Right renal pelvis (tissue), 4 donors: ENCODE measurements at places on chromosomes 6 and 20. TPM values are rescaled to one million over a fixed set of nuclear protein-coding genes. Genes with fewer than 3 reads are reported as not detected.

DNA sequence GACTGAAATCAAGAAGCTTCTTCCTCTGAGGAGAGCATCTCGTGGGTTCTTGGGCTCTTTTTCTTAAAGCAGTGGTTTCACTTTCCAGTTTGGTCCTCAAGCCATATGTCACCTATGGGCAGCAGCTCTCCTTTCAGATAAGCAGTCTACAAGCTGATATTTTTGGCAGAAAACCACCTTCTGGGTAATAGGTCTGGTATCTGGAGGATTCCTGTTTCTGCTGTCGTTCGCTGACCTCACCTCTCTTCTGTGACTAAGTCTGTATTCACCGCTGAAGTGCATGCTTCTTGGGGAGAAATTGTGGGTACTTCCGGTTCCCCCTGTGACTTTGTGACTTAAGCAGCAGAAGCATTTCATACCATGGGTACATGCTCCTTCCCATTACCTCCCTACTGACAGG lies 193.6 kb downstream of the EDN1 start:
- DNase-seq: no peak

GRCh38 chr6:81894788-81895271 lies 142.3 kb upstream of the TENT5A start:
- no peak for DNase-seq

- DNase-seq: no peak
Observed at GRCh38 chr20:19962958-19963357, 54.2 kb upstream of the NAA20 start.

DNA sequence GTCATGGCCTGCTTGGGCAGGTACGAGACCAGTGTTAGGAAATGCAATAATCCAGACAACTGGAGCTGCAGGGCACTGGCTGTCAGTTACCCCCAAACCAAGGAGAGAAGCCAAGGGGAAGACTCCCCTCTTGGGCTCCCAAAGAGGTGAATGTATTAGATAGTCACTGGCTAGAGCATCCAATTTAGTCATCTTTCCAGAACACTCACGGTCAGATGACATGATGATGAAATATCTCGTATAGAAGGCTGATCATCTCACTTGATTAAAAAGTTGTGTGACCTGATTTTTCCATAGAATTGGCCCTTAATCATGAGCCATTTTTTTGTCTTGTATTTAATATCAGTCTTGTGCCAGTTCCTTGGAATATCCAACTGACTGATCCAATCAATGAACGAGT lies 40.7 kb downstream of the SLC22A3 start:
- no peak for DNase-seq

DNA sequence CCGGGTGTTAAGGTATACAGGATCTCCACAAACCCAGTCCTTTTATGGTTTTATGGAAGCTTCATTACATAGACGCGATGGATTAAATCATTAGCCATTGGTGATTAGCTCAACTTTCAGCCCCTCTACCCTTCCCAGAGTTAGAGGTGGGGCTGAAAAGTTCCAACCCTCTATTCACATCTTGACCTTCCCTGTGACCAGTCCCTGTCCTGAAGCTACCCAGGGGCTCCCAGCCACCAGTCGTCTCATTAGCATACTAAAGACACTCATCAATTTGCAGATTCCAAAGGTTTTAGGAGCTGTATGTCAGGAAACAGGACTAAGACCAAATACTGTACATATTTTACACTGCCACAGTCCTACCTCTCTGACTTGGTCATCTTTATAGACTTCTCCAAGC lies 21.0 kb downstream of the KHDC1L start:
- no peak for DNase-seq

GRCh38 chr6:18243302-18243893 lies 20.9 kb downstream of the DEK start:
- no peak for DNase-seq

GRCh38 chr6:17867880-17868279 lies 119.6 kb downstream of the KIF13A start:
- DNase-seq: no peak

DNA sequence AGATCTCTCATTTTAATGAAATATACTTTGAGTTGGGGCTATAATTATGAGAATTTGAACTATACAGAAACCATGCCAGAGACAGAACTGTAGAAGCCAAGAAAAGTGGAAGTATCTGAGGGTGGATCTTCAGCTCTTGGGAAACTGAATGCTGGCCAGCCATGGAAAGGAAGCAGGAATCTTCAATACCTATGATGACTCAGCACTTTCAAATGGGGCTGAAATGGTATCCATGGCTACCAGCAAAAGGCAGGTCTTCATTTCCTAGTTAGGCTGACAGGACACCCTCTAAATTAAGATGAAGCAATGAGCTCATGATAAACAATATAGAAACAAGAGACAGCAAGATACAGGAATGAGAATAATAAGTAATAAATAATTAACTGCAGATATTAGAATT lies 171.3 kb downstream of the COL21A1 start:
- no peak for DNase-seq

DNA sequence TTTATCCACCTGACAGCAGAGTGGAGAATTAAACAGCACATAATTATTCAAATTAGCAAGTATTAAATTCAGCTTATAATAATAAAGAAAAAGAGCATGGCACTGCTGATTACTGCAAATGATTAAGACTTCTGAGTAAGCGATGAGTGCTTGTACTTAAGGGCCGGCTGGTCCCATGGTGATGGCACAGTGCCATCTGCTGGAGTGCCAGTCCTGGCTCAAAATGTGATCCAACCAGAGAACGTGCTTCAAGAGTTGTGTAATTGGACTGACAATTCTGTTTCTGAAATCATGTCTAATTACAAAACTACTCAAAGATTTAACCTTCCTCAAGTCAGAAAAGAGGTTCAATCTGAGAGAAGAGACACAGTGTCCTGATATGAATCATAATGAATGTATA lies 181.6 kb upstream of the RGS17 start:
- DNase-seq: peak; percentile 19

DNA sequence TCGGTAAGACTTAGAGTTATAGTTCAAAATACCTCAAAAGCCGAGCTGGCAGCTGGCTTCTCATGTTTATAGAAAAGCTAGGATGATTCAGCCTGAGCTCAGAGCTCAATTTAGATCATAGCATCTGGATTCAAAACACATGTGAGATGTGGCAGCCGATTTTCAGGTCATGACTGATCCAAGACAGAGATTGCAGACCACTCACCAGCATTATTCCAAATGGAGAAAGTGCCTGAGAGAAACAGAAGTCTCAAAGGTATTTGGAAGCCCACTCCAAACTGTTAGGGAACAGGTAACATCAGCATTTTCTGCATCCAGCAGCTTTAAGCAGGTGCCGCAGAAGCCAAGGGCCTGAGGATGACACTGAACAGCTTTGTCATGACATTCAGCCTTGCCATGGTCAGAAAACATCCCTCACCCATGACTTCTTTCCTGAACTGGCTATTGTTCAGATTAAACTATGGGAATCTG lies 102.2 kb downstream of the BACH2 start:
- DNase-seq: no peak

DNA sequence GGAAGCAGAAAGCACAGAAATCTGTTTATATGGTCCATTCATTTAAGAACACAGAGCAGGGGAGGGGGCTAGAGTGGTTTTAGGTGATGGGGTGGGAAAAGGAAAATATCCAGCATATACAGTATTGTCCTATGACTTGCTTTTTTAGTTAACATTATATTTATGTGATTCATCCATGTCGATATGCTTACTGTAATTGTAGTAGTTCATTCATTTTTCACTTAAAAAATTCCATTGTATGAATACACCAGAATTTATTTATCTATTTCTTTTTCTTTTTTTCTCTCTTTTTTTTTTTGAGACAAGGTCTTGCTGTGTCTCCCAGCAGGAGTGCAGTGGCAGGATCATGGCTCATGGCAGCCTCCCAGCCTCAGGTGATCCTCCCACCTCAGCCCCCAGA lies 9.6 kb upstream of the PRIM2 start:
- no peak for DNase-seq

DNA sequence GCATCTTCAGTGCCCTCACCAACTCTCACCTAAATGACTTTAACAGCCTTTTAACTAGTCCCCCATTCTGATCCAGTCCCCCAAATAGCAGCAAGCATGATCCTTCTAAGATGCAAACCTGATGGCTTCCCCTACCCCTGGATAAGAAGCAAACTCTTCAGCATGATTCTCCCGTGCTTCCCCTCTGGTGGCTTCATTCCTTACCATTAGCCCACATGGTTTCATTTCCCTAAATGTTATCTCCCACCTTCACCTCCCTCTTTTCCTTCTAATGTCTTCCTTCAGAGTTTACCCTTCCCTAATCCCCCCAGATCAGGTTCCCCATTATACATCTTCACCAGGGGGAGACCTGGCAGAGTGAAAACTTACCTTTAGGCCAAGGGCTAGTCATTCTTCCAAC lies 4.0 kb upstream of the RAB5IF start:
- DNase-seq: no peak

GRCh38 chr20:31979713-31980426 lies 11.9 kb downstream of the XKR7 start:
- no peak for DNase-seq

DNA sequence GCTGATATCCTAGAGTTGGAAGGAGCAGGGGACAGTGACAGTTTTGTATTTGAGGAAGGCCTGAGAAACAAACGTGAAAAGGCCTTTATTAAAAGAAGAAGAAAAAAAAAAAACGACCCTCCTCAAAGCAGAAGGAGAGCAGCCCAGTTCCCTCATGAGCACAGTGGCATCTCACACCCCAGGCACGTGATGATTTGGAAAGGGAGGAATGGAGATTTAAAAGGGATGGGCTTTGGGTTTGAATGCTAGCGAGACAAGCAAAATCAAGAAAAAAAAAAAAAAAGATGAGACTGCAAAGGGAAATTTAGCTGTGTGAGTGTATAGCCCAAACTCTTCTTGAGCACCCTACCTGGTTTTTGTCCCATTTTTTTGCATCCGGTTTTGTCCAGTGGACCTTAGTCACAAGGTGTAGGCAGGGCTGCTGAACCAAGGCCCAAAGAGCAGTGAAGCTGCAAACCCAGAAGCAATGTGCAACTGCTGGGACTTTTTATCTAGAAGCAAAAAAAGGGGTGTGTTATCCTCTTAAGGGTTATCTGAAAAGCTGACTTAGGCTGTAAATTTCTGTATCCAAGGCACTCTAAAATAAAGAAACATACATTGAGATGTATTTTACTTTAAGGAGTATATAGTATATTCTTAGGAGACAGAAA lies 54.5 kb upstream of the RREB1 start:
- DNase-seq: no peak

DNA sequence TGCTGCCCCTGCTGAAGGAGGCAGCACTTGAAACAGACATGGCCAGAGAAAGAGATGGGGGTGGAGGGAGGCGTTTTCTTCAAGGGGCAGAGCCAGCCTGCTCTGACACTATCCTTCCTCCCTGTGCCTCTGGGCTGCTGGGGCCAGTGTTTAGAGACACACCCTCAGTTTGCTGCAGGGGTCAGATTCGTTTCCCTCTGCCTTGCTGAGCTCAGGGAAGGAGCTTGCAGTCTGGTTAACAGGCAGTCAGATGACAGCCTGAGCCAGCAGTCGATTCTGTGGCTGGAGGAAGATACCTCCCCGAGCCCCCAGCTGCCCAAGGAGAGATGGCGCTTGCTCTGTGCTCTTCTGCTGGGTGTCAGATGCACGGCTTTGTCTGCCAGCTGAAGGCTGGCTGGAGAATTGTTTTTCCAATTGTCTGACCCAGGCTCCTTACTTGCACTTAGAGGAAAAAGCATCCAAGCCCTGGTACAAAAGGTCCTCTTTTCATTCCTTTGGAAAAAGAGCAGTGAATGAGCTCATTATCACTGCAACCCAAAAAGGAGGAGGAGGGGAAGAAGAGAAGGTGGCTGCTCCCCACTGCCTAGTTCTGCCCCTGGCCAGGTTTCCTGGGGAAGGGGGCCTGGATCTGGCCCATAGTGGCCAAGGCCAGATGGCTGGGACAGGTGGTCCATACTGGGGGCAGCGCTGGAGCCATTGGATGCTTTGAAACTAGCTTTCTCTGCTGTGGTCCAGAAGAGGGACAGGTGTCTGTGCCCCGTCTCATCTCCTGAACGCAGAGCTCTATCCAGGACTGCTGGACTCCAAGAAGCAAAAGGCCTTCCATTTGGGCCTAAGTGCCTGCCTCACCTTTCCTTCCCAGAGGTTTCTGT lies 88.2 kb downstream of the TCP11 start:
- no peak for DNase-seq

GRCh38 chr20:10619427-10619826 lies 54.4 kb downstream of the JAG1 start:
- DNase-seq: no peak

DNA sequence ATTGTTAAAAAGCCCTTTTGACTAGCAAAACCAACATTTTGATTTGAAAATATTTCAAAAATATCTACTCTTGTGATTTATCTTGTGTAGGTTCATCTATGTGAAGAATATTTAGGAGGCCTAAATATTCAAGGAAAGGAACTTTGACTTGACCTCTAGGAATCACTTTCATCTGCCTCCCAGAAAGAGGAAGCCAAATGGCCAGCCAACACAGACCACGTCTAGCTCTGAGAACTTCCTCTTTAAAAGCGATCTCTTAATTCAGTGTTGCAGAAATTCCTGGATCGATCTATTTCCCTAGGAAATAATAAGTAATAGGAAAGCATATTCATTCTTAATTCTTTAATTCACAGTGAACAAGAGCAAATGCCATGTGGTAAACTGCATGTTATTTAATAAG lies 9.6 kb upstream of the MOXD1 start:
- DNase-seq: no peak

DNA sequence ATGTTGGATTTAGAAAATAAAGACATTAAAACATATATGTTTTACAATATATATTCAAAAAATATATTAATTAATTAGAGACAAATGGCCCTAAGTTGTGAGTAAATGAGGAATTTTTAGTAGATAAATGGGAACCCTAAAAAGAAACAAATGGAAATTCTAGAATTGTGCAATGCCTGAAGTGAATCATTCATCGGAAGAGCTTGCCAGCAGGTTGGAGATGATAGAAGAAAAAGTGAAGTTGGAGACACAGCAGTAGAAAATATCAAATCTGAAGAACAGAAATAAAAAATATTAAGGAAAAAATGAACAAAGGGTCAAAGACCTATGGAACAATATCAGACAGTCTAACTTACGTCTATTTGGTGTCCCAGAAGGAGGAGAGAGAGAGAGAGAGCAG lies 109.4 kb upstream of the NEDD9 start:
- no peak for DNase-seq

GRCh38 chr6:21586300-21586699 lies 7.3 kb upstream of the SOX4 start:
- DNase-seq: no peak

- DNase-seq: no peak
Observed at GRCh38 chr6:156956286-156956685, 179.1 kb downstream of the ARID1B start.

Gene SIRPB1
- polyA plus RNA-seq: 1.1 TPM

Gene HNF4A
- polyA plus RNA-seq: 54.4 TPM

Gene NMBR
- 0.21 TPM for polyA plus RNA-seq

Gene EFCAB8
- 0.07 TPM for polyA plus RNA-seq

Gene TRERF1
- 16.6 TPM for polyA plus RNA-seq

Gene TTBK1
- 0.30 TPM for polyA plus RNA-seq

Gene BANF2
- polyA plus RNA-seq: not detected

Gene TMEM74B
- polyA plus RNA-seq: 4.0 TPM

Gene IRF4
- polyA plus RNA-seq: 0.23 TPM

Gene SOX18
- polyA plus RNA-seq: 9.3 TPM

Gene KIF6
- 4.1 TPM for polyA plus RNA-seq

Gene TSPO2
- 0.66 TPM for polyA plus RNA-seq

Gene PRSS35
- polyA plus RNA-seq: 42.8 TPM

Gene TGM3
- 1.1 TPM for polyA plus RNA-seq
